SK-MEL-5 (cell line): ENCODE measurements at places on chromosomes 3 and 15.

DNA sequence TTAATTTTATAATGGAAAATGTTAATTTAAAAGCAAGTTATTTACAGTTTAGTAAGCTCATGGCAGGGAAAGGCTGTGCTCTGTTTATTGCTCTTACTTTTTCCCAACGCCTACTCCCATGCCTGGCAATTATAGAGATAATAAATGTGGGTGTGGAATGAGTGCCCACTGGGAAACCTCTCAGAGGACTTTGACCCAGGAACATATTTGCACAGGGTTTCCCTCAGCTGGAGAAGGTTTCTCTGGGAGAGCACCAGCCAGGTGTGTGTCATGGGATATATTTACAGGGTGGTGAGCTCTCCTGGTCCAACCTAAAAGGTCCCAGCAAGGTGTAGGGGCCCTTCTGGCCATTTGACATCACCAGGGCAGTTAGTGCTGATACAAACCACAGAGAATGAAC is 27.9 kb downstream of the ZNF710 start:
- DNase-seq, result no peak

DNA sequence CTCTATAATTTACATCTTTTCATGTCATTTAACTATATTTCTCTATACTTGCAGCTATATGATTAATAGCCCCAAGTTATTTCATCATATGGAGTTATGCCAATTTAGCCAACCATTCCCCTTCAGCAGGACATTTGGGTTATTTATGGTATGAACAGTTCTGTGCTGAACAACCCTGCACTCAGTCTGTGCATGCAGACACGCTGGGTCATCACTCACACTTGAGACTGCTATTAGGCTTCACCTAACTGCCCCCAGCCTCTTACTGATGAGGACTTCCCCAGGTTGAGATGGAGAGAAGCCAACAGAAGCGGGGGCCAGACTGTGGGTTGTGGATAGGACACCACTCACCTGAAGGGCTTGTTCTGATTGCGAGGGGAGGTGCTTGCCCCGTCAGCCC is 7.3 kb downstream of the TADA3 start:
- DNase-seq, result no peak

GRCh38 chr15:77862651-77863104 is 214.8 kb downstream of the TBC1D2B start:
- DNase-seq, result no peak

DNA sequence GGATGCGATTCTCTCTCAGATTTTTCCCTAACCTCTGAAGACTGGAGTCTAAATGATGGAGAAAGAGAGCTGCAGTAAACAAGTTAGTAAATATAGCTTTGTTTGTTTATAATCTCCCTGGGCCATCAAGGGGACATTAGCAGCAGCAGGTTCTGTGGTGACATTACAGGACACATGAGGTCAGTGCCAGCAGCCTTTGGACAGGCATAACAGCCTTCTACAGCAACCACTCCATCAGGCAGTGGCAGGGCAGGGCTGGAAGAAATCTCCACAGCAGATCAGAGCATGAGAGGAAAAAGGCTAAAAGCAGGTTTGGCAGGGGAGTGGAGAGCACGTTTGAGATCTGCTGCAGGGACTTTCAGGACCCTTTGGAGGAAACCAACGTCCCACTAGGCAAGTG is 127.6 kb upstream of the ACP3 start:
- DNase-seq, result no peak

DNA sequence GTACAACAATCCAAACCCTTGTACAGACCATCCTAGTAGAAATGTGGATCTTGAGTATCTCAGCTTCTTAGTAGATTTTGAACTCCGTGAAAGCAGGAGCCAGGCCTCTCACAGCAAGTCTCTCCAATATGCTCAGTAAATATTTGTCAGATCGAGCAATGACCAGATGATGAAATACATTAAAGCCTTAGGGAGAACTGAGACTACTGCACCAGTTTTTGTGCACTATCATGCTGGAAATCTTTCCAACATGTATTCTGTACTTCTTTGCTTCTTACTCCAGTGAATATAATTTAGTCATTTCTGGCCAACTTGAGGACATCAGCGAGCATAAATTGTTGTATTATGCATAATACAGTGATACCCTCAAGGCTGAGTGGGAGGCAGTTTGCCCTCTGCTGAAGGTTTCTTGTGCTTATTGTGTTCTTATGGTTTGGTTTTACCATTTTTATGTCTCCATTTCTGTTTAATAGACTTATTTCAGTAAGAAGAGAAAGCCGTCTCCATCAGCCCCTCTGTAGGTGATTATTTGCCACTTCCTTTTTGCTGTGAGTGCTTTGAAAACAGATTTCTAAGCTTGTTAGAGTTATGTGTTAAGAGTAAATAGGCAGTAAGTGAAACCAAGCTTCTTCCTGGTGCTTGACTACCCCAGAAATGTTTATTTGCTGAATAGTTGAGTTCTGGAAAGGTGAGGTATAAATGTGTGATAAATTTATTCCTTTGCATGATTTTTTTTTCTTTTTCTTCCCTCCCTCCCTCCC is 147.1 kb downstream of the PGPEP1L start:
- DNase-seq, result no peak
